ENCODE measurements at places on chromosomes 13 and 19.

- DNase-seq: no peak
Observed at GRCh38 chr13:53821632-53822031, 793.0 kb downstream of the OLFM4 start.

DNA sequence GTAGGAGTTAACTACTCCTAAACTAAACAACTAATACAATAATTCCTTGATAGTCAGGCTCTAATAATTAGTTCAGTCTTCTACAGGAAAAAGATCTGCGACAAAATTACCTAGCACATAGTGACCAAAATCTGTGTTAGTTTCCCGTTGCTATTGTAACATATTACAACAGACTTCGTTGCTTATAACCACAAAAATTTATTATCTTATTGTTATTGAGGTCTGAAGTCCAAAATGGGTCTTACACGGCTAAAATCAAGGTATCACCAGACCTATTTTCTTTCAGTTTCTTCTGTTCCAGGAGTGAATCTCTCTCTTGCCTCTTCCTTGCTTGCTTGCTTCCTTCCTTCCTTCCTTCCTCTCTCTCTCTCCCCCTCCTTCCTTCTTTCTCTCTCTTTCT is 993.6 kb upstream of the SPRY2 start:
- no peak for DNase-seq

GRCh38 chr19:55642153-55643002 is 1.1 kb upstream of the ZNF581 start:
- DNase-seq: no peak

- DNase-seq: no peak
Observed at GRCh38 chr13:50511877-50512341, 331.6 kb downstream of the DLEU7 start.

GRCh38 chr13:107650081-107650701 is 565.1 kb downstream of the LIG4 start:
- DNase-seq: no peak

- no peak for DNase-seq
Observed at GRCh38 chr19:33134571-33135041, 2.7 kb downstream of the WDR88 start.

- DNase-seq: no peak
Observed at GRCh38 chr13:100349594-100349993, 239.0 kb downstream of the GGACT start.

GRCh38 chr13:109785141-109785891 is 1.1 kb downstream of the IRS2 start:
- no peak for DNase-seq

DNA sequence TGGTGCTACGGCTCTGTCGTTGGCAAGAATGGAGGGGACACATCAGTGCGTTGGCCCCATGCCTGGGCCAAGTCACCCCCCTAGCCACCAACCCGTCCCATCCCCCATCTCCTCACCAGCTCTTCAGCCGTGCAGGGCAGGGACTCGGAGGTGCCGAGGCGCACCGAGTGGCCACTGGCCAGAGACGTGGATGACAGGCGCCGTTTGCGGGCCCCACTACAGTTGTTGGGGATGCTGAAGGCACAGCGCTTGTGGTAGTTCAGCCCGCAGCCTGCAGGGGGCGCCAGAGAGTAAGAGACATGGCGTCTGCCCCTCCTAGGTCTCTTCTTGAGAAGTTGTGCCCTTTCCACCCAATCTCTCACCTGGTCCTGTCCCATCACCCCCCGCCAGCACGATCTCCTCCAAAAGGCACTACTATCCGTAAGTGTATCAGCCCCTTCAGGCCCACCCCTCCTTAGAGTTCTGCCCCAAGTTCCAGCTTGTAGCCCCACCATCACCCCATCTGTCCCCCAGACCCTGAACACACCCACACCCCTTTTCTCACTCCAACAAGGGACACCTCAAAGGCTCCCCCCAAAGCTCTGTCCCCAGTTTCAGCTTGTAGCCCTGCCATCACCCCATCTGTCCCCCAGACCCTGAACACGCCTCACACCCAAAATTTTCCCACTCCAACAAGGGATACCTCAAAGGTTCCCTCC is 12.4 kb downstream of the PRKD2 start:
- no peak for DNase-seq

DNA sequence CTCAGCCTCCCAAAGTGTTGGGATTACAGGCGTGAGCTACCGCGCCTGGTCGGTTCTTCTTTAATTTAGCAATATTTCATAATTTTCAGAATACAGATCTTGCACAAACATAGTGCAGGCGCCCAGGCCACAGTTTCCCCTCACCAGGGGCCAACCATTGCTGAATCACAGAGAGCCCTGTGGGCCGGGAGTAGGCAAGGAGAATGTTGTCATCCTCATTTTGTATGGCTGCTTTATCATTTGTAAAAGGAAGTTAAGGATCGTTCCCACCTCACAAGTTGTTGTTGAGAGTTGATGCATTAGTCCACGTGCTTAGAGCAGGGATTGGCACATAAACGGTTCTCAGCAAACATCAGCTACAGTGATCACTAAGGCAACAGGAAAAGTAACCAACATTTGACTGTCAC is 30.2 kb downstream of the MEIS3 start:
- DNase-seq: no peak

DNA sequence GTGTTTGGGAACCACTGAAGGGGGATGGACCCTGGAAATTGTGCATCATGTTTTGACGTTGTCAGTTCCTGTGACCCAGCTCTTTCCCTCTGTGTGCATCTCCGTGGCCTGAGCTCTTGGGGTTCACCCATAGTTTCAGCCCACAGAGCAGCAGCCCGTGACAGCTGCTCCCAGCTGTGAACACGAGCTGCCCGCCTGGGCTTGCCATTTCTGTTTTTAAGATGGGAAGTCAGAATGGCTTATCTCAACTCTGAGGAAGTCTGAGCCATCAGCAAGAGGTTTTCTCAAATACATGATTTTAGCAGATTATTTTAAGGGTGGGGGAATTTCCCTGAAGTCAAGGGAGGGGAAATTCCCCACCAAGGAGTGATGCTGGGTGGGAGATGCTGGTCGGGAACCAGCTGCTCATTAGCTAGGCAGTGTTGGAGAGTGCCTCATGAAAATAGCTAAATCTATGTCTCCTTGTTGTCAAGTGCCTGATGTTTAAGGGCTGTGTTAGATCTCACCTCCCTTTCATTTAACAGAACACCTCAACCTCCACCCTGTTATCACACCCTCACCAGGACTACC is 34.8 kb upstream of the C1QTNF9 start:
- no peak for DNase-seq

DNA sequence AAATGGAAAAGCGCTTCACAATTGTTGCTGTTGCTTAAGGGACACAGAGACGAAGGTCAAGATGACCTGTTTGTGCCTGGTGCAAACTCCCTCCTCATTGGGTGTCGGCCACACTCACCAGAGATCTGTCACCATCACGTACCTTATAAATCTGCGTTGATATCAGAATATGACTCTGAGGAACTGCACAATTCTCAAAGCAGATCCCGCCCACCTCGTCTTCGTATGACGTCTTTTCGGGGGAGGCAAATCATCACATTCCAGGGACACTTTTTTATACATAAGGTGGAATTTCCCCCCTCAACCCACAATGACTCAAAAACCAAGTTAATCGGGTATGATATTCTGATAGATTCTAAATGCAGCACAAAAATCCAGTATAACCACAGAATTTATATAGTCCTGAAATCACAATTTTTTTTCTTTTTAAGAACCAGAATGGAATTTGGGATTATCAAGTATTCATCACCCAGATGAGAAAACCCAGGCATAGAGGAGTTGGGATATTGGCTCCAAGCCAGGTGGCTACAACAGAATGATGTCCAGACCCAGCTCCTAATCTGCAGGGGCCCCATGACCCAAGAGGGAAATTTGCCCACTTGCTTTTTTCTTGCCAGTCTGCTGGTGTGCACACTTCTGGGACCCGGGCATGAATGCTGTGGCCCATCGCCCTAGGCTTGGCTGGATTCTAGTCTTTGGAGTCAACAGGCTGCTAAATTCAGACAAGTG is 50.6 kb upstream of the MTIF3 start:
- DNase-seq: no peak

GRCh38 chr19:36151144-36152018 is 866 bp downstream of the COX7A1 start:
- no peak for DNase-seq

- no peak for DNase-seq
Observed at GRCh38 chr19:15169541-15170285, 31.1 kb downstream of the NOTCH3 start.

DNA sequence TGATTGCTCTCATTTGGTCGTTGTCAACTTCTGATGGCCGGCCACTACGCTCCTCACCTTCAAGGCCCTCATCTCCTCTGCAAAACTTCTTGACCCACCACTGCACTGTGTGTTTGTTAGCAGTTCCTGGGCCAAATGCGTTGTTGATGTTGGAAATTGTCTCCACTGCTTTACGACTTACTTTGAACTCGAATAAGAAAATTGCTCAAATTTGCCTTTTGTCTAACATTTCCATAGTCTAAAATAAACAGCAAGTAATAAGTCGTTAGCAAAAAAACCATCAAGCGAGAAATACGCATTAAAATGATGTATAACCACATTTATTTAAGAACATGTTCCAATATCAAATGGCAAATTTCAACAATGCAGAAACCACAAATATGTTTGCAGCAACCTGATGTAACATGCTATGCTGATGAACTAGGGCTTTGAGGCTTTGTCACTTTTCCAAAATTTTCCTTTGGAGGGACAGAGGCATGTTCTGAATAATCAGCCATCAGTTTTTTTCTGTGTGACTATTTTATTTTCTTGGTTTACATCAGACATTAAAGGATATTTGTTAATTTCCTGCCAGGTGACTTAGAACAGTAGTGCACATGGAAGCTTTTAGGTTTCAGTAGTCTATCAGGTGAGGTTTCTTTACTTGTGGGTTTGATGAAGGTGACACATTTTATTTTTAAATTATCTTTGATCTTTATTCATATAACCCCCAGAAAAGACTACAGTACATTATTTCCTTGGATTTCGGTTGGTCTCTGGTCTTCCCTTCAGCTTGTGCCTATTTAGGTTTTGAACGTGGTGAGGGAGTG is 74.7 kb upstream of the TEX29 start:
- peak; percentile 4 for DNase-seq

- DNase-seq: peak; percentile 10
Observed at GRCh38 chr19:6971366-6971765, 49.9 kb downstream of the MBD3L2B start.

DNA sequence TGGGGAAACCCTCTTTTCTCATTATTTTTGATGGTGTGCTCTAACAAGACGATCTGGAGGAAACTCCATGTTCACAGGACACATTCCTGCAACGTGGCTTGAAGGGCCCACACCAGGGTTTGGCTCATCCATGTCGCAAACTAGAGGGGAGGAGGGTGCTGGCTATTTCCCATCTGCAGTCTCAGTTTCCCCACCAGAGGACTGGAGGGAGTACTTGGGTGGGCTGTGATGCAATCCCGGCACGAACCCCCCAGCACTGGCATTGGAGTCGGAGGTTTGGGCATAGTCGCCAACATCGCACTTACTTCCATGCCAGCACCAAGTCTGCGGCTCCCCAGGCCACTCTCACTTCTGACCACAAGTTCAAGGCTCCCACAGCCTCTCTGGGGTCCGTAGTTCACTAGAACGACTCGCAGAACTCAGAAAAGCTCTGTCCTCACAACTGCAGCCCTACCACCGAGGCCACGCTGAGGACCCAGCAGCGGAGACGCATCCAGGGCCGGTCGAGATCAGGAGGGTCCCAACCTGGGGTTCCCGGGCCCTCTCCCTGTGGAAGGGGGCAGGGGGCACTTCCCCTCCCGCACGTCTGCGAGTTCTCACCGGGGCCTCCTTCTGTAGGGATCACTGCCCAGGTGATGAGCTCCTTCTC is 165.6 kb upstream of the SOX1 start:
- DNase-seq: no peak

GRCh38 chr13:113119822-113120189 is 2.8 kb upstream of the F10 start:
- no peak for DNase-seq

DNA sequence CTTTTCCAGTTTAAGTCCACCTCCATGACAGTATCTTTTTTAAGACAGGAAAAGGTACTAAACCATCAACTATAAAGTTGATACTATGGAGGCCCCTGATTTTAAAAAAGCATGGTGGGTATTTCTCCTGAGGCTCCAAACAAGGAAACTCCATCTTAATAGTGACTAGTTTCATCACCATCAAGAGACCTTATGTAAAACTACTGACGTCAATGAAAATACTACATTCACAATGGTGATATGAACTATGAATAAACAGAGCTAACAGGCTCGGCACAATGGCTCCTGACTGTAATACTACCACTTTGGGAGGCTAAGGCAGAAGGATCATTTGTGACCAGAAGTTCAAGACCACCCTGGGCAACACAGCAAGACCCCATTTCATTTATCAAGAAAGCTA is 162.7 kb downstream of the KLF12 start:
- no peak for DNase-seq

DNA sequence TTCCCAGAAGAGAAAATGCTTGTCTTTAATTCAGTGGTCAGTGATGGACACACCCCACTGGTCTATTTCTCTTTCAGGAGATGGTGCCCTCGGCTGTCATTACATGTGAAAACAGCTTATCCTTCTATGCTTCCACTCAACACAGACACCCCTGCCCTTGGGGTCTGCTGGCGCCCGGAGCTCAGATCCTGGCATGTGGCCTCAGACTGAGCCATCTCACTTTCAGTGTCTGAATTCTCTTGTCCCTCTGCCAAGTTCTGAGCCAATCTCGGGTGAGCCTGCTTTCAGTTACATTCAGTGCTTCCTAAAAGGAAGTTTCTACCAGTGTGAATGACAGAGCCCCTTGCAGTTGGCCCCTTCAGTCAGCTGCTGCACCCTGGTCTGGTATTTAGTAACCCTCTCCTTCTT is 293.6 kb downstream of the DNAJC15 start:
- no peak for DNase-seq

DNA sequence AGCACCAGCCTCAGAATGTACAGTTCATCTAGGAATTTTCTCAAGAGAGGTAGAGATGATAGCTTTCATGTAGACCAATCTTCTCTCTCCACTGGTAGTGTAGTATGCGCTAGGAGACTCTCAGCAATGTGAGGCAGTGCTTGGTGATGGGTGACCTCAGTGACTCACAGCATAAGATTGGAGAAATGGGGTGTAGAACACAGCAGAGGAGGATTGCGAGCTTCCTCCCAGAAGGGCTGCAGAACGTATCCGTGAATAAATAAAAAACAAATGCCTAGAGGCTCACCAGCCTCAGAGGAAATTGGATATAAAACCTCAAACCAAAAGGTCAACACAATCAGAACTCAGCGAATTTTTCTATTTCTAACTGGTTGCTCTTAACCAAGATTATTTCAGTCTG is 182.9 kb upstream of the RXFP2 start:
- no peak for DNase-seq
